ENCODE measurements at places on chromosomes 6 and 20.
A peak's percentile ranks its signal among the peaks of the same experiment; 100 is the strongest.

GRCh38 chr6:166556863-166557322, 29.6 kb downstream of the RAMACL start:
- peak; percentile 97 for DNase-seq

DNA sequence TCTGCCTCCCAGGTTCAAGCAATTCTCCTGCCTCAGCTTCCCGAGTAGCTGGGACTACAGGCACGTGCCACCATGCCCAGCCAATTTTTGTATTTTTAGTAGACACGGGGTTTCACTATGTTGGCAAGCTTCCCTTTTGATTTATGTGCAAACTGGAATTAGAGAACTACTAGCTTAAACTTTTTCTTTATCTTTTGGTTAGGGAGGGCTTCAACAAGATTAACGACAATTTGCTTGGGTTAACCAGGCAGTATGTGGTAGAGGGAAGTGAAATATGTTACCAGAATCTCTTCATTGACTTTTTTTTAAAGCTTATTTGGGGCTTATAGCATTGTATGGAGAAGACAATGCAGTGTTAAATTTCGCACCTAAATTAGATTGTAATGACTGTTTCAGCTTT, 9.0 kb downstream of the MYO6 start:
- DNase-seq, result no peak

DNA sequence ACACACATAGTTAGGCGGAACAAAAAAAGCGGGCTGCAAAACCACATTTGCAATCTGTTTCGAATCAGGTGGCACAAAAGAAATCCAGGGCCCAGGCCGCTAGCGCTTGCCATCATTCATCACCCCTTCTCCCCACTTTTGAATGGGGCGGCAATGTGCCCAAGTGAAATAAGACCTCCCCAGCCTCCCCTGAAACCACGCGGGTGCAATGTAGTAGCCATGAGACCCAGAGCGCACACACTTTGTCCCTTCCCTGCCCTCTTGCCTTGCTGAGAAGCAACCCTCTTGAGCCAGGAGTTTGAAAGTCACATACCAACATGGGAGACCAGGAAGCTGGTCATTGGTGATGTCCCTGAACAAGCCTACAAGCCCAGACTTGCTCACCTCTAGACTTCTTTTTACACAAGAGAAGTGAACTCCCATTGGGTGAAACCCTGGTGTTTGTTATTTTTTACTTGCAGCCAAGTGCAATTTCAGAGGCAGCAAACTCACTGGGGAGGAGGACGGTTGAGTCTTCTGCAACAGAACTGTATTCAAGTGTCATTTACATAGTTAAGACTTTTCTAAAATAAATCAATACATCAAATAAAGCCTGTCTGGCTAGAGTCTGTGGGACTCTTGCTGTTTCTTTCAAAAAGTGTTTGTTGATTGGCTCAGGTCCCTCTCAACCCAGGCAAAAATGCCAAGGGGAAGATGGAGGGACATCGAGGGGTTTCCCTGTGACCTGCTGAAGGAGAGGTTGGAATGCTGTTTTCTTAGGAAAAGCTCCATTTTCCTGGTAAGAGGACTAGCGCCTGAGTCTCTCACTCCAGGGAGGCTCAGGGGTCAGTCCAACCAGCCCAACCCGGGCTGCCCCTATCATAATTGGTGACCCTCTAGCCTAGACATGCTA, 138.1 kb upstream of the PTPN1 start:
- DNase-seq, result no peak

DNA sequence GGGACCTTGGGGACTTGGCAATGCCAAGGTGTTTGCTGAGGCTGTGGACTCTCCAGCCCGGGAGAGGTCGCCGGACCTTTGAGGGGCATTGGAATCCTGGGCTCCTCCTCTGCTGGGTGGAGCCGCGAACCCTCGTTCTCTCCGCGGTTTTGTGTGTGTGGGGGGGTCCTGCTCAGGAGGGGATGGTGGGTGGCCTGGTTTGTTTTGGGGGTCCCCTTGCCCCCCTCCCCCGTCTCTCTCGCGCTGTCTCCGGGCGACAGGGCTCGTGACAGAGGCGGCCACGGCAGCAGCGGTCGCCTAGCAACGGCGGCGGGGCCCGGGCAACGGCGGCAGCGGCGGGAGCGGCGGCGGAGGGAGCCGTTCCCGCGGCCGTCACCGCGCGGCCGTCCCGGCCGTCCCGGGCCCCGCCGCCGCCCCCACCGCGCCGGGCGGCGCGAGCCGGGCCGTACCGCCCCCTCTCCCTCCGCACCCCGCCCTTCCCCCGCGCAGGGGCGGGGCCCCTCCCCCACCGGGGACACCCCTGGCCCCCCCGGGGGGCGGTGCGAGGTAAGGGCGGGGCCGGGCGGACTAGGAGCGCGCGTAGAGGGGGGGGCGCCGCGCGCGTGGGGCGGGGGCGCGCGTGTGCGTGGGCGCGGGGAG, 7.8 kb downstream of the SYNGAP1 start:
- DNase-seq, result peak; percentile 69

DNA sequence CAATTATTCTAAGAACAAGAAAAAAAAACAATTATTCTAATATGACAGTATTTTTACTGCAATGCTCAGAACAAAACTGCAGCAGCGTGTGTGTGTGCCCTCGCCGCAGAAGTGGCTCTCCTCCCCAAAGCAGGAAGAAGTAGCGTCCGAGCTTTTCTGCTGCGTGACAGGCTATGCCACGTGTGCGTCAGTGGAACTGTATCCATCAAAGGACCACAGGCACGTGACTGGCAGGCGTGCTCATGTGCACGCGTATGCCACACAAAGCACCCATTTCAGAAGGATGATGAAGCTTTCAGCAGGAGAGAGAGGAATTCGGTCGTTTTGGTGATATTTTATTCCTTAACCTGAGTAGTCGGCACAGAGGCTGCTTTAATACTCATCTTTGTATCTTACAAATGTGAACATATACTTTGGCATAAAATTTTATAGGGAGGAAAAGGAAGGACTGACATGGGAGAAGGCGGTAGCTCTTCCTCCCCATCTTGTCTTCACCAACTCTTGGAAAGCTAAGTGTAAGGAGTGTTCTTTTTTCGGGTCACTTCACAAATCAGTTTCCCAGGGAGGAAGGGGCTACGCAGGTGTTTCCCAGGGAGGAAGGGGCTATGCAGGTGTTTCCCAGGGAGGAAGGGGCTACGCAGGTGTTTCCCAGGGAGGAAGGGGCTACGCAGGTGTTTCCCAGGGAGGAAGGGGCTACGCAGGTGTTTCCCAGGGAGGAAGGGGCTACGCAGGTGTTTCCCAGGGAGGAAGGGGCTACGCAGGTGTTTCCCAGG, 3.4 kb downstream of the TCFL5 start:
- DNase-seq, result no peak

DNA sequence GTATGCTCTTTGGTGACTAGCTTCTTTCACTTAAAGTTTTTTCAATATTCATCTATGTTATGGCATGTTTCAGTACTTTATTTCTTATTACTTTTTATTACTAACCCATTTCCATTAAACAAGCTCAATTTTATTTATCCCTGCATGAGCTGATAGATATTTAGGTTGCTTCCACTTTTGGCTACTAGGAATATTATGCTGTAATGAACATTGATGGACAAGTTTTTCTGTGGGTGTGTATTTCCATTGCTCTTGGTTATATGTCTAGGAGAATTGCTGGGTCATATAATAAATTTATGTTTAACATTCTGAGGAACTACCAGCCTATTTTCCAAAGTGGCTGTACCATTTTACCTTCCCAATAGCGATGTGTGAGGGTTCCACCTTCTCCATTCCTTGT, 69.9 kb downstream of the ZBTB2 start:
- no peak for DNase-seq

DNA sequence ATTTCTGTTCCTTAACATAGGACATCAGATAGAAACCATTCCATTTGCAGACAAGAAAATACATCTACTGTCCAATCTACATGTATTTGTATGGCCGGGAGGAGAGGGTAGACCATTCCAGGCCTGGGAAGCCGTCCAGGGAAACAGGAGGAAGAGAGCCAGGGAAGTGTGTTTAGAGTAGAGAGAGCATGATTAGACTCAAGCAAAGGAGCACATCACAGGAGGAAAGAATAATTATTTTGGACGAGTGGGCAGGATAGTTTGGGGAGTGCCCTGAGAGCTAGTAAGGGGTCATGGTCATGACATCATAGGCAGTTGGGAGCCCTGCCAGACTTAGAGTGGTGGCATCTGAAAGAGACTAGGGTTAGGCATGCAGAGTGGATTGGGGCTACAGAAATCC, 250.0 kb downstream of the HIVEP2 start:
- no peak for DNase-seq

DNA sequence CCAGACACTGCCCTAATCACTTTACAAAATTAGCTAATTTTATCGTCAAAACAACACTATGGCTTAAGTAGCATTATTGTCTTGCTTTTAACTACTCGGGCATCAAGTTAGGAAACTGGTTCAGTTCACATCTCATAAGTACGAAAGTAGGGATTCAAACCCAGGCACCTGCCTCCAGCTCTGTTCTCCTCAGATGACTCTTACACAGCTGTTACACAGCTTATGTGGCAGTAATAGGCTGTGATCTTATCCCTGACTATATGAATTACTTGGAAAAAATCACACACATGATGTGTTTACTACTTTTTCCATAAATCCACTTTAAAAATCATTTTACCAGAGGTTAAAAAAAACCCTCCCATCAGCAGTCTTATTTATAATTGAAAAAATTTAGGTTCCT, 389.2 kb upstream of the FLRT3 start:
- DNase-seq, result no peak

GRCh38 chr20:62736407-62737071, 27.9 kb downstream of the NTSR1 start:
- DNase-seq, result no peak

DNA sequence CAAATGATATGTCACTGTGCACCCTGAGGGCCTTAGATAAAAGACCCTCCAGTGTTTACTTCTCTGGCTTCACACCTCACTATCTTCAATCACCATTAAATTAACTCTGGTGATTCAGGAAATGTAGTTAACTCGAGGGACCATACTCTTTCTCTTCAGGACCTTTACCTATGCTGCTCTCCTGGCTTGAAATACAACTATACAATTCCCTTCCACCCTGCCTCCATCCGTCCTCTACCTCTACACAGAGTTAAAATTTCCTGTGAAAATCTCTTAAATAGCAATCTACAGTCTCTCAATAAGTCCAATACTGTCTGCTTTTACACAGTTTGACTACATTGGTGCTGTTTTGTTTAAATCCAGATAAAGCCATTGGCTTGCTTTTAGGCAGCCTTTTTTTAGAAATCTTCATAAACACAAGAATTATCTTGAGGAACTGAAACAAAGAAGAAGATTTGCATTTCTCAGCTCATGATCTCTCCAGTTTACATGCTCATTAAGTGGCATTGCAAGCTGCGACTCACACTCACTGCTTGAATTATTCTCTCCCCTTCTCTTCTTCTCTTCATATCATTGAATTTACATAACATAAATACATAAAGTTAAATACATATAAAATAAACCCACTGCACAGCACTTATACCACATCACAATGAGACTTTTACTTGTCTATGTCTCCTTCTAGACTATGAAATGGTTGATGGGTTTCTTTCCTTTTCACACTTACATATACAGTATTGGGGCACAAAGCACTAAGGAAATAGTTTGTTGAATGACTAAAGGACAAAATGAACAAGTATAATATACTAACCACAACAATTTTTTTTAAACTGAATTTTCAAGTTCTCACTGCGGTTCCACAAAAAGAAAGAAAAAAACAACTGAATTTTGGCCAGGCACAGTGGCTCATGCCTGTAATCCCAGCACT, 239.0 kb upstream of the KCNQ5 start:
- no peak for DNase-seq

DNA sequence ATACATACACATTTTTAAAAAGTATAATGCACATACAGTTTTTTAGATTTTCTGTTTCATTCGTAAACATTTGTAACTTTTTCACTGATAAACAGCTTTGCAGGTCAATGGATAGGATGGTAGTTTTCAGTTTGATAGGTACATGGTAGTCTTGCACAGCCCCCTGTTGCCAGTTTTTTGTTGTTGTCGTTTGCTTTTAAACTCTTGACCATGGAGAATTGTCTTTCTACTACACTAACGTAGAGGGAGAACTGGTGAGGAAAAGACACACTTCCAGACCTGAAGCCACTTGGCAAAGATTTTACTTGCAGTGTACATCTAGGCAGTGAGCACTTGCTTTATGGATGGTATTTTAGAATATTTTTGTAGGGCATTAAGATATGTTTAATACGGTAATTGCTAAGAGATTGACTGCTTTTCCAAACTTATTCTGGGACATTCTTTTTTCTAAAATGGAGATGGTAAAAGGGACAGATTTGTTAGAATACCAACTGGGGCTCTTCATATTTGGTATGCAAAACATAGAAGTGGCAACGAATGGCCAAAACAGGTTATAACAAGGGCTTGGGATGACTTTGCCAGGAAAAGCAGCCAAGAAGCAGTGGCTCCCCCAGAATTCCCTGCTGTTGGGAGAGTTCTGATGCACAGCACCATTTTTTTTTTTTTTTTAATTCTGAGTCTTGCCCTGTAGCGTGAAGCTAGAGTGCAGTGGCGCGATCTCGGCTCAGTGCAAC, 1.5 kb downstream of the PYGB start:
- DNase-seq, result no peak

DNA sequence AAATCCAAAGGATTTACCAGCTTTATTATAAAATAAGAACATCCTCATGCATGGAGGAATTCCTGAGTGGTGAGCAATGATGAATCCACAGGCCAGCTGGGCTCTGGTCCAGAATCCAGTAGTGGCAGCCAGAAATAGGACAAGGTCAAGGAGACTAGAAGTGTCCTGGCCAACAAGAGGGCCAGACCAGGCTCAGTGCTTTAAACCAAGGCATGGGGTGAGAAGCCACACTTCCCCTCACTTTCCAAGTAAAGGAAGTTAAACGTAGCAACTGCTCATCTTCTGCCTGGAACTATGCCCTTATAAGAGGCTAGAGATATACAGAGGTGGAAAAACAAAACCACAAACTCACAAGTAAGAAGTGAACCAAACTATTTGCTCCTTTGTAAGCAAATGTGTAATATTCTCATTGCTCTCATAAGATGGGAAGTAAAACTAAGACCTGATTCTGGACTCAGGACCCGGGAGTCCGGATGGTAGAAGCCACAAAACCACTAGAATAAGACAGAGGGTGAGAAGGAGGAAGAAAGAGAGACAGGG, 253.2 kb downstream of the UST start:
- DNase-seq, result no peak

GRCh38 chr6:170297576-170298330, 6.9 kb upstream of the DLL1 start:
- no peak for DNase-seq

Measured in upper lobe of left lung (tissue), 6 donors.